ELF-1 (cell line): ENCODE measurements at places on chromosomes 5 and 9.

DNA sequence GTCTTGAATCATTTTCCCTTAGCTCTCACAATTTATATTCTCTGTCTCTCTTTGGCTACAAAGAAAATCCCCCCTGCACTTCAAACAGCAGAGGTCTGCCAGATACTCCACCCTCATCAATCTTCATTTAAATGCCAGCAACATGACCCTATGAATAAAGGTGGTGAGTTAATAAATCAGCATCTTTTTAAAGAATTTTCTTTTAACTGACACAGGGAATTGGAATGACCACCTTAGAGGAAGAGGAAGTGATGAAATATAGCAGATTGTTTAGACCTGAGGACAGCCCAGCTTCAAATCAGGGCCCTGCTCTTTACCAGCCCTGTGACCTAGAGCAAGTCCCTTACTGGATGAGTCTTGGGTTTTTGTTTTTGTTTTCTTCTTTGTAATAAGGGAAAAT lies 223.1 kb upstream of the PAPPA start:
- no peak for DNase-seq

GRCh38 chr5:169242849-169243186 lies 58.1 kb downstream of the SLIT3 start:
- DNase-seq: no peak

- no peak for DNase-seq
These were observed 266.8 kb downstream of the MAT2B start for GRCh38 chr5:163772241-163772640.

- DNase-seq: no peak
These were observed 314.5 kb downstream of the SPATA31D1 start for GRCh38 chr9:82302968-82303655.

- DNase-seq: no peak
These were observed 981.5 kb downstream of the PTPRD start for GRCh38 chr9:9631284-9631683.

DNA sequence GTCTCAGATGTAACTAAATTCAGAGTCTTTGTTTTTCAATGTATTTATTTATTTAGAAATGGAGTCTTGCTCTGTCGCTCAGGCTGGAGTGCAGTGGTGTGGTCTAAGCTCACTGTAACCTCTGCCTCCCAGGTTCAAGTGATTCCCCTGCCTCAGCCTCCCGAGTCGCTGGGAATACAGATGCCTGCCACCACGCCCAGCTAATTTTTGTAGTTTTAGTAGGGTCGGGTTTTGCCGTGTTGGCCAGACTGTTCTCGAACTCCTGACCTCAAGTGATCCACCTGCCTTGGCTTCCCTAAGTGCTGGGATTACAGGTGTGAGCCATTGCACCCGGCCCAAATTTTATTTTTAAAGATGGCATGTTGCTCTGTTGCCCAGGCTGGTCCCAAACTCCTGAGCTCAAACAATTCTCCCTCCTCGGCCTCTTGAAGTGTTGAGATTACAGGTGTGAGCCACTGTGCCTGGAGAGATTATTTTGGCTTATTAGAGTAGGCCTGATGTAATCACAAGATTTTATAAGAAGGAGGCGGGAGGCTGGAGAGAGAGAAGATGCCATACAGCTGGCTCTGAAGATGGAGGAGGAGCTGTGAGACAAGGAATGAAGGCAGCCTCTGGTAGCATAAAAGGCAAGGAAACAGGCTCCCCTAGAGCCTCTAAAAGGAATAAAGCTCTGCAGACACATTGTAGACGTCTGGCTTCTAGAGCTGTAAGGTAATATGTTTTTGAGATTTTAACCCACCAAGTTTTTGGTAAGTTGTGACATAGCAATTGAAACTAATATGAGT lies 12.9 kb upstream of the KLF9 start:
- no peak for DNase-seq

GRCh38 chr5:178469011-178469974 lies 120.9 kb downstream of the COL23A1 start:
- no peak for DNase-seq

DNA sequence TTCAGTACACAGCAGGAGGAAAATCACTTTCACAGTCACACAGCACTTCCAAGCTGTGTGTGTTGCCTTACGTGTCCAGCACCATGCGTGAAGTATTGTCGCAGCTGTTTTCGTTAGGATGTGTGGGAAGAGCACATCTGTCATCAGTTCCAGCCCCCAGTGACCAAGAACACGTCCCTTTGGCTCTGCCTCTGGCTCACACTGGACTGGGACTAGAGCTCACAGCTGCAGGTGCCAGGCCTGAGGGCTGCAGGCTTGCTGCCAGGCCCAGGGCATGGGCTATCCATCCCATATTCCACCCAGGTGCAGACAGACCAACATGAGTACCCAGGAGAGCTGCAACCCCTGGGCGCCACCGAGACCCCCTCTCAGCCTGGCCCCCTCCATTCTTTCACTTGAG lies 60.5 kb upstream of the ANKRD33B start:
- no peak for DNase-seq

DNA sequence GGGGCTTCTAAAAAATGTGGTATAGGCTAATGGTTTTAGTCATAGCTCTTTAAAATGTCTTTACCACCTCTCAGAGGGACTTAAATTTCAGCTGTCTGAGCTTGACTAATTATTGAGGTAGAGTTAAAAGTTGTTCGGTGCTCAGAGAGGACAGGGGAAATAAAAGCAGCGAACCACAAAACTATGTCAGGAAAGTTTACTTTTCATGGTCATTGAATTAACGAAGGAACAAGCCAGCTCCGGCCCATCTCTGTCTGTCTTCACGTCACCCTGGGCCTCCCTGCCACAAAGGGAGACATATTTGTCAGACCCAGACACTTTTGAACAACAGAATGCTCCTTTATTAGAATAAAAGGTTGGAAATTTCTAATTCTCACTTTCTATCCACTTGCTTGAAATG lies 98.8 kb upstream of the EFNA5 start:
- DNase-seq: no peak

- no peak for DNase-seq
These were observed 263.7 kb downstream of the CEMIP2 start for GRCh38 chr9:71504636-71505035.

- no peak for DNase-seq
These were observed 270.1 kb downstream of the HSPA4 start for GRCh38 chr5:133321833-133322420.

- DNase-seq: no peak
These were observed 15.5 kb downstream of the CARD19 start for GRCh38 chr9:93111371-93112115.

- no peak for DNase-seq
These were observed 14.2 kb downstream of the NDUFAF2 start for GRCh38 chr5:60959156-60959555.

DNA sequence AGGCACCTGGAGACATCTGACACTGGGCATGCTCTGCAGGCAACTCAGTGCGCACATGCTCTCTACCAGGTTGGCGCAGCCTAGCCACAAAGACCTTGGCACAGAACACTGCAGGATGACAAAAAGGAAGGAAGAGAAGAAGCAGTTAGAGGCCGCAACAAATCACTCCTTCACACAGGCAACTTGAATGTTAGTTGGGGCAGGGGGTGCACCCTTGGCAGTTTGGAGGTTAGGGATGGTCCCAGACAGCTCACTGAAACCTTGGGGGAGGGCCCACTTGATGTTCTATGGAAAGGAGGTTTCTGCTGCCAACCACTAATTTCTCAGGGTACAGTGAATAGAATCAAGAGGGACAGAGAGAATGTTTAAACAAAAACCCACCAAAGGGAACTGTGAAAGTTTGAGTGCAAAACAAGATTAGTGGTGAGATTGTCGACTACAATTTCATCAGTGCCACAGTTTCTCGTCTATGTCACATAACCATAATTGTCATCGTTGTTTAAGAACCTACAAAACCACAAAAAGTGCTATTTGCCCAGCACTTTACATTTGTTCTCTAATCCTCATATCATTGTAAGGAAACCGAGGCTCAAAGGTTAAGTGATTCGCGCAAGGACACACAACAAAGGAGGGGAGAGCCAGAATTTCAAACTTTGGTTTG lies 48.7 kb downstream of the FBXW11 start:
- DNase-seq: no peak

GRCh38 chr5:179827680-179828079 lies 7.0 kb downstream of the SQSTM1 start:
- no peak for DNase-seq

DNA sequence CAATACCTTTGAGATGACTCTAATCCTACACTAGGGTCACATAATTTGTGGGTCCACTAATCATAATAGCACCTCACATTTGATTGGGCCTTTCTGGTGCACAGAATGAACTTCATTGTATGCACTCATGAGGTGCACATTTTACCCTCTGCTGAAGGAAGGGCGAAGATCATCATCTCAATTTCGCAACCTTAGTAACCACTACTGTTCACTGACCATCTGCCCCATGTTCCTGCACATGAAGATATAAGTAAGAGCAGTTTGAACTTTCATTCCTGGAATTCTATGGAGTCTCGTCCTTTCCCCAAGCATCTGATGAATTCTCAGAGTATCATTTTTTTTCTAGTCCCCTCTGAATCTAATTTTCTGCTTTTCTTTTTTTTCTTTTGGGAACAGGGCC lies 21.2 kb downstream of the GAS1 start:
- DNase-seq: no peak

DNA sequence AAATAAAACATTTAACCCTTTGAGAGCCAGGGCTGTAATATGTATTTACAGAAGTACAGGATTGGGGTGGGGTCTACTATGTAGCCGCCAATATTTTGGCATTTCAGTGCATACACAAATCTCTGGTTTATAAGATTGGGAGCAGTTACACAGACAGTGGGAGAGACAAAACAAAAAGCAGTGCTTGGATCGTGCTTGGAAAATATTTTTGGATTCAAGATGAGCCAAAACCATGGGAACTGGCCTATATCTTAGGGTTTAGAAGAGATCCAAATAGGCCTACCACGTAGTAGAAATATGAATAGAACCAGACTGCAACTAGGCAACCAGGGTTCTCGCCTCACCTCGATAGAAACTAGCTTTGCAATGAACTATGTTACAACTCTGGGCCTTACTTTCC lies 169.6 kb downstream of the SLC12A2 start:
- no peak for DNase-seq

GRCh38 chr5:62982348-62982747 lies 403.7 kb downstream of the LRRC70 start:
- peak; percentile 45 for DNase-seq

DNA sequence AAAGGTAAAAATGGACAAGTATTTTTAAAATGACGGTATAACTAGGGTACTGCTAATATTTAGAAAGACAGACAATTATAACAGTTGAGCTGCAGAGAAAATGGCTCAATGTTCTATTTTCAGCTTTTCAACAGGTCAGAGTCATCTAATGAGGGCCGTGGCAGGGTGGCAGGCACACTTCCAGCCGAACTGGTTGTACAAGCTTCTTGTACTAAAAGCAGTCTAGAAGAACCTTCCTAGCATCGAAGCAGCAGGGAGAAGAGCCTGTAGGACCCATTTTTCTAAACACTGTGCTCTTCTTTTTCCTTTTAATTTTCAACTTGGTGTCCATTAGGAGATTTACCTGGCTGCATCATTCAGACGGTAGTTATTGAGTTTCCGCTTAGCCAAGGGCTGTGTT lies 85.6 kb downstream of the SLC28A3 start:
- peak; percentile 60 for DNase-seq

- DNase-seq: no peak
These were observed 7.1 kb upstream of the DOCK2 start for GRCh38 chr5:169629847-169630548.

- no peak for DNase-seq
These were observed 15.1 kb upstream of the PWWP2A start for GRCh38 chr5:160134332-160134731.

GRCh38 chr5:176436656-176437055 lies 11.5 kb upstream of the FAF2 start:
- DNase-seq: no peak

DNA sequence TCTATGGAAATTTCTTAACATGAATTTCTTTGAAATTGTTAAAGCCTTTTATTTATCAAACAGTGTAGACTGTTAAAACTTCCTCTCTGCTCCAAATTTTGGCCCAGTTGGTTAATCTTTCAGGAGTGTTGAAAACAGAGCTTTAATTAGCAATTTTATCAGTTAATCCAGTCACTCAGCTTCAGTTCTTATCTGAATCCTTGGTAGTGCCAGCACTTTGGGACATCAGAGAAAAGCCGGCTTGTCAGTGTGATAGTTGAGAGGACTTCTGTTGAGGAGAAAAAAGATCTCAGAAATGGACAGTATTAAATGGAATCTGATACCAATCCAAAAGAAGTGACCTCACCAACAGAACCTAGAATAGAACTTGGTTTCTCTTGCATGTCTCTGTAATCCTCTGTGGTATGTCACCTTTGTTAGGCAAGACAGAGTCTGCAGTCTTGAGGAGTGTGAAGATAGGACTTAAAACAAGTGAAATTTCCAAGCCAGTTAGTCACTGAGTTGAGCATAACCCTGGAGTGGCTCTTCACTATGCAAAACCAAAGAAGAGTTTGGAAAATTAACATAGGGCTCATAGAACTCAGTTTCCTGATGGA lies 251.8 kb downstream of the NNT start:
- DNase-seq: no peak

DNA sequence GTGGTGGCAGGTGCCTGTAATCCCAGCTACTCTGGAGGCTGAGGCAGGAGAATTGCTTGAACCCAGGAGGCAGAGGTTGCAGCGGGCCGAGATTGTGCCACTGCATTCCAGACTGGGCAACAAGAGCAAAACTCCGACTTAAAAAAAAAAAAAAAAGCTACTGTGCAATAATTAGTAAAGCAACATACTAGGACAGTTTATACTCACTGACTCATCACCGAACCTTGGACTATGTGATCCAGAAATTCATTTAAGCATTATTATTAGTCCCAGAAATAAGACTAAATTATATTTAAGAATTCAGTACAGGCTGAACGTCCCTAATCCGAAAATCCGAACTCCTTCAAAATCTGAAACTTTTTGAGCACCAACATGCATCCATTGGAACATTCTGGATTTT lies 37.8 kb downstream of the GOLPH3 start:
- no peak for DNase-seq

GRCh38 chr5:159609359-159609758 lies 279.1 kb upstream of the IL12B start:
- DNase-seq: no peak

DNA sequence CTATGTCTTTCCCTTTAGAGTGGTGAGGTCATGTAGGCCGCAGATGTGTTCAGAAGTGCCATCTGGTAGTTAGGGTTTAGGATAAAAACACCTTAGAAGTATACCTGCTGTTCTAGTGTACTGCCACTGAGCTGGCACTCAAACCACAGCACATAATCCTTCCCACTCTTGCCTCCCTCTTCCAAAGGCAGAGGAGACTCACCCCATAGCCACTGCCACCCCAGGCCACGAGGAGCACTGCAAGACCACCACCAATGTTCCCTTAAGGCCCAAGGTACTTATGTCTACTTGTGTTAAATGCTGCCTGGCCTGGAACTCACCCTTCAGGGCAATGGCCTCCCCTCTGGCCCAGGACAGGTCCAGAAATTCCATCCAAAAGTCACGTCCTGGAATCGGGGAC lies 379.5 kb upstream of the EDIL3 start:
- DNase-seq: peak; percentile 2
